SW 1271 (cell line): ENCODE measurements at places on chromosomes 6 and 20.

- DNase-seq, result no peak
These were observed 654.9 kb upstream of the EYS start for GRCh38 chr6:66361886-66362285.

DNA sequence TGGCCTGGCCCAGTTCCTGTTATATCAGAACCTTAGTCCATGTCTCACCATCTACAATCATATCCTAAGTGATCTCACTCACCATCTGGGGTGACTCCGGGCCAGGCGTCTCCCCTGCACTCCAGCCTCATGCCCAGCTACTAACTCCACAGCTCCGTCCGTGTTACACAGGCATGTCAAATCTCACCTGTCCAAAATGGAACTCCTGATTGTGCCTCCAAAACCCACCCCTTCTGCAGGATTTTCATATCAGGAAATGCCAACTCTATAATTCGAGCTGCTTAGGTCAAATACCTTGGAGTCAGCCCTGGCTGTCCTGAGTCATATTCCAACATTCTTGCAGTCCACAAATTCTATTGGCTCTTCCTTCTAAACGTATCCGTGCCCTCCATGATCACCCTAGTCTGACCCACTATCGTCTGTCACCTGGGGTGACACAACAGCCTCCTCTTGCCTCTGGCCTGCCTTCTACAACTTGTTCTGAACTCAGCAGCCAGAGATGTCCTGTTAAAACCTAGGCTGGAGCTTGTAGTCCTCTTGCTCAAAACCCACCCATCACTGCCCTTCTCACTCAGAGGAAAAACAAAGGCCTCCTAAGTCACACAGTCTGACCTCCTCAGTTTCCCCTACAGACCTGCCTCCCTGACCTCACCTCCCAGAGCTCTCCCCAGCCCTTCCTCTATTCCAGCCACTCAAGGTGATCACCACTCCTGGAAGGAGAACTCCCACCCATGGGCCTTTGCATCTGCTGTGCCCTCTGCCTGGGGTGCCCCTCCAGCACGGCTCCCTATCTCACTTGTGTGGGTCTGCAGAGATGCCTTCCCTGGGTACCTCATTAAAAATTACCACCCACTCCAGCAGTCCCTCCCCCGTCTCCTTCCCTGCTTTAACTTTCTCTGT is 85.3 kb upstream of the SIRPA start:
- no peak for DNase-seq

- DNase-seq, result no peak
These were observed 407.6 kb upstream of the MANEA start for GRCh38 chr6:95169775-95170174.

GRCh38 chr6:80523010-80523409 is 416.5 kb downstream of the BCKDHB start:
- DNase-seq, result no peak

DNA sequence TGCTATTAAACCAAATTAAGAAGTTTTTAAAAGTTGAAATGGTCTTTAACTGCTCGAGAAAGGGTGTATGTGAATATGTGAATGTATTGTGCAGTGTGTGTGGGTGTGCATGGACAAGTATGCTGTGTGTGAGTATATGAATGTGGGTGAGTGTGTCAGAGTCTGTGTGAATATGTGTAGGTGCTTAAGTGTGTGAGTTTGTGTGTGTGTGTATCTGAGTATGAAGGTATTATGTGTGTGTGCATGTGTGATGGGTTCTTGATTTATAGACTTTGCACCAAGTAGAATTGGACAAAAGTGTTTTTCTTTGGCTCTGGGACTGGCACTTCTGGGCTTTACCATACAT is 21.6 kb downstream of the EYA2 start:
- DNase-seq, result no peak

DNA sequence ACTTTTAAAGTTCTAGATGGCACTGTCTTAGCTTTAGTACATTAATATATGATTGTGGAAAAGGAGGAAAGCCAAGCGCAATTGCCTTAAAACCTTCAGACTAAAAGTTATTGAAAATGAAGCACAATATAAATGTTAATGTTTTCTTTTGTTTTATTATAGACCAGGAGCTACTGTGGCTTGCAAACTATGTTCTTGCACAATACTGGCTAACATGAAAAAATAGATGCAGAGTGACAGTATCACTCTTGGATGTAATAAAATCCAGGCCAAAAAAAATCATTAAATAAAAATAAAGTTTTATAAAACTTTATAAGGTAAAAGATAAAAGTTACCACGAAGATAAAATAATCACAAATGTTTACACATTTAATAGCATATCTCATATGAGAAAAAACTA is 18.3 kb upstream of the PLN start:
- no peak for DNase-seq

DNA sequence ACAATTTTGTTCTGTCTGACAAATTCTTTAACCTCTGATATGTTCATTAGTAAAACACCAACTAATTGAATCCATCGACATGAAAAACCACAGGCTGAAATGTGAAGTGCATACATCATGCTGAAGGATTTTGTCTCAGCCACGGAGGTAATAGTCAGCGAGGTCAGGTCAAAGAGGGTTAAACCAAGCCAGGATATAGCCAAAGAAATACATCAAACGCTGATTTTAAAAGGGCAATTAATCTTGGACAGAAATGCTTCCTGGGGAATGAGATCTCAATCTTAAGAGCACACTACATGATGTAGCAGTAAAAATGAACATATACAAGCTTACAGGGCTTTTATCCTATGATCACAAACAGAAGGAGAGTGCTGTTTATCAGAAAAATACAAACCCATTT is 106.7 kb downstream of the PRDM1 start:
- DNase-seq, result no peak

GRCh38 chr6:119077643-119078375 is 655 bp downstream of the FAM184A start:
- DNase-seq, result peak; percentile 23

DNA sequence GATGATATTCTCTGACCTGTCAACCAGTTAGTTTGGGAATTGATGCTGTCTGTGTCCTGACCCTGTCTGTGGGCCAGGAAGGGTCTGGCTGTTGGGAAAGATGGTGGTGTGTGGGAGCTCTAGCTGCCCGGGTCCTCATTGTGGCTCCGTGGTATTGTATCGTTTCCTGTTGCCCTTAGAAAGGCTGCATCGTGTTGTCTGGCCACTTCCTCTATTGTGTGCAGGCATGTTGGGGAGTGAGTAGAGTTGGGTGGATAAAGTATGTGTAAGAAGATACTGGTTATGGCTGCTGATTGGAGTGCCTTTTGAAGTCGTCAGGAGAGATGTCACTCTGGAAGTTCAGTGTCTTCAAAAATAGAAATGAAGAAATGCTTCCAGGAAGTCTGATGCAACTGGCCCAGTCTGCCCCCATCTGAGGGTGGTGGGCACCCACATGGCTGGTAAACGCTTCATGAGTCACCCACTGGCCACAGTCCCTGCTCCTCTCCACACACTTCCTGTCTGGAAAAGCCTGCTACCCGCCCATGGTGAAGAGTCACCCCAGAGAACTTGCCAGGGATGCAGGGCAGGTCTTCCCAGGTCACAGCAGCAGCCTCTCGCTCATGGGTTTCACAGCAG is 27.9 kb downstream of the PPARD start:
- peak; percentile 67 for DNase-seq

DNA sequence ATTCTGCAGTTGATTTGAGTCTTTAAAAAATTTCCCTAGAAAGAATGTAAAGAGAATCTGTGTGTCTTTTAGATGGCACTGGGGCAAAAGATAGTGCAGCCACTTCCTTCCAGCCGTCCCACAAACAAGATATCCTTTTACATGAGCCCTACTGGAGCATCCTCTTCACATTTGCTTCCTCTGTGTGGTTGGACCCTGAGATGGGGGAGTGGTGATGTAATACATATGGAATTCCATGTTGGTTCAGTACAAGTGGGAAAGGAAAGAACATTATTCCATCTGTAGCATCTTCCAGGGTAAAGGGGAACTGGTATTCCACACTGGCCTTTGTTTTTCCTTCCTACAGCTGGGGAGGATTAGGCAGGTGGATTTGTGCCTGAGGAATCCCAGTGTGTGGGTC is 78.9 kb upstream of the ISM1 start:
- DNase-seq, result no peak

DNA sequence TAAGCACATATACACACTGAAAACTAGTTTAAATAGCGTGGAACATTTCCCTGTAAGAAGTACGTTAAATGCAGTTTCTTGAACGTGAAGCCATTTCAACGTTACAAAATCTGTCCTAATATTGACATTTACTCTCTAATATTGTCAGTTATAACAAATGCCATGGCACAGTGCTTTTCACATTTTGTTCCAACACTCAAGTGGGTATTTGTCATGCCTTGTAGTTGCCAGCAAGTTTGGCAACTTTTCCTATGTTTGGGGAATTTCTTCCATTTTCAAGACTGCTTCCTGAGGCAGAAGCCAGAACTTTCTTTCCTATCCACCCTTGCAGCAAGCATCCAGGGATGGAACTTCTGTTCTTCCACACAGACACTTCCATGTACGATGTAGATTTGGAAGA is 63.0 kb downstream of the STX11 start:
- DNase-seq, result no peak

DNA sequence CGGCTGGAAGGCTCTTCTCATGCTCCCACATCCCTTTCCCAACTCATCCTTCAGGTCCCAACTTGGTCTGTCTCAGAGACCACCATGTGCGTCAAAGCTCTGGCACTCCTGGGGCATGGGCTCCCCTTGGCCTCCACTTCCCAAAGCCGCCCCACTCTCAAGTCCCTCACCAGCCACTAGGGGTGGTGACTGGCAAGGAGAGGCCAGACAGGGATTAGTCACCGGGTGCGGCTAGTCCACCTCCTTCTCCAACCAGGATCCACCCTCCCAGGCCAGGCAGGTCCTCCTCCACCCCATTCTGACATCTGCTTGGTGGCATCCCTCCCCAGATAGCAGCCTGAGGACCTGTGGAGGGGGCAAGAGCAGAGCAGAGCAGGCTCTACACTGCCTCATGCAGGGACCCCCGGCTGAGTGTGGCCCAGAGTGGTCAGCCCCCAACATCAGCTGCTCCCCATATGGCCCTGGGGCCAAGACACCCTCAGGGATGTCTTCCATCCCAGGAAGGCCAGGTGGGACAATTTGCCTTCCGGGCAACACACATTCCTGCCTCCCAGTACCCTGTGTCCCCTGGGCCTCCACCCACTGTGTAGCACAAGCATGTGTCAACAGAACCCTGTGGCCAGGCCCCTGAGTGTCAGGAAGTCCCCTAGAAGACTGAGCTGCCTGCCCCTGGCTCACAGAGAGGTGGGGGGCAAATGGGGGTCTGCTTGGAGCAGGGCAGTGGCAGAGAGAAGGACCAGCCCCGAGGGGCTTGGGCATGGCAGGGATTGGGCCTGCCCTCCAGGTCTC is 29.2 kb downstream of the YTHDF1 start:
- DNase-seq, result no peak

DNA sequence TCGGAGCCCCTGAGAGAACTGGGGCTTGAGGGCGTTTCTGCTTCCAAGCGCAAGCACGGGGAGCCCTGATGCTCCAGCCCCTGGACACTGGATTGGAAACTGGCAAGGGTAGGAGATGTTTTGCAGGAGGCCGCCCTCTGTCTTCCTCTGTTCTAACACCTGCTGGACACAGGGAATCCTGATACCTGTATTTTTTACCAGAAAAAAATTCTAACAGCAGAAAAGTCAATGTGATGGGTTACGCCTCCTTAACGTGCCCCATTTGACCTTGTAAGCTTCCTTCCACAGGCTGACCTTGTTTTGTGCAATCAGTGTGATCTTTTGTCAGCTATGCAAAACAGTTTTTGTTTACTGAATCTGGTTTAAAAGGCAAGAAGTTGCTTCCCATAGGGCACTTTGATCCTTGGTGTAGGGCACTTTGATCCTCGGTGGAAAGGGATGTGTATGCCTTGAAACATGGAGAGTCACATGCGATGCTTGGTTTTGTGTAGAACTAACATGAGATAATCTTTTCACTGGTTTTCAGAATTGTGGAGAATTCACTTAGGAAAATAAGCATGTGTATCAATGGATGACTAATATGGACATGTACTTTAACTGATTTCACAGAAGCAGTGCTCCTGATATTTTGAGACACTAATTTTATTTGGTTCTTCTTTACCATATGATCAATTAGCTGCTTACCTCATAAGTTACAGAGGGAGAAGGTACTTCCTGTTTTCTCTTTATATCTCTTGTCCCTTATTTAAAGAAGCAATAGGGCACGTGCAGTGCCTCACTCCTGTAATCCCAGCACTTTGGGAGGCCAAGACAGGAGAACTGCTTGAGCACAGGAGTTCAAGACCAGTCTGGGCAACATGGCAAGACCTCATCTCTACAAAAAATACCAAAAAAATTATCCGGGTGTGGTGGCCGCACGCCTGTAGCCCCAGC is 59.9 kb upstream of the MAP3K4 start:
- no peak for DNase-seq

- DNase-seq, result no peak
These were observed 17.0 kb upstream of the CD109 start for GRCh38 chr6:73679009-73679408.

DNA sequence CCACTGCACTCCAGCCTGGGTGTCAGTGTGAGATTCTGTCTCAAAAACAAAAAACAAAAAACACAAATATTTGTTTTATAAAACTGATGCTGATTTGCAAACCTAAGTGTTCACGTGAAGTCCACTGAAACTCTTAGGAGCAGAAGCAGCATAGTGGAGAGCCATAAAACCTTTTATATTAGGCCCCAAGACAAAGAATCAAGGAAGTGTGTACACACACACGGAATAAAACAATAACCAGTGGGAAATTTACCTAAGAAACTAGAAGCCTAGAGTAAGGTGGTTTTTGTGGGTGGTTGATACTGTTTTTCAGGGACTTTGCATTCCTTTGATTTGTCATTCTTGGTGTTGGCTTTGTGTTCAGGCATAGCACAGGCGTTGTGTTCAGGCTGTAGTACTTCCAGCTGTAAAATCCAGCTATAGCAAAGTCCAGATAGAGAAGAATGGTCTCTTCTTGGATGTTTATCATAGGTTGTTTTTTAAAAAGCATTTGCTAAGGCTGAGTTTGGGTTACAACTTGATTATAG is 61.3 kb downstream of the ATRN start:
- DNase-seq, result no peak

DNA sequence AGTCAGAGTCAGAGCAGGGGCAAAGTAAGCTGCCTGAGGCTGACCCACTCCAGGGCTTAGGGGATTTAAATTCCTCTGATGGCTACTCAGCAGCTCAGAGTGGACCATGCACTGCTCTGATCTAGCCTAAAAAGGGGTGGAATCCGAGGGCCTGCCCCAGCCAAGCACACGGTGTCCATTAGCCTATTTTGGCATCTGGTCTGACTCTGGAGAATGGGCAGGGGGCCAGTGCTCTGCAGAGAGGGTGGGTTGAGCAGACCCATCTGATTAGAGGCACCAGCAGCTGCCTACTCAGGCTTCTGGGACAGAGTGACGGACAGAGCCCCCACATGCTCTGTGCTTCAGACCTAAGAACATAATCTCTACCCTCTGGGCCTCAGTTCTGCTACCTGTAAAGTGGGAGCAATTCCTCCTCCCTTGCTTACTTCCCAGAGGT is 25.9 kb upstream of the TGM2 start:
- no peak for DNase-seq

GRCh38 chr20:50815162-50815989 is 20.5 kb downstream of the BCAS4 start:
- no peak for DNase-seq

DNA sequence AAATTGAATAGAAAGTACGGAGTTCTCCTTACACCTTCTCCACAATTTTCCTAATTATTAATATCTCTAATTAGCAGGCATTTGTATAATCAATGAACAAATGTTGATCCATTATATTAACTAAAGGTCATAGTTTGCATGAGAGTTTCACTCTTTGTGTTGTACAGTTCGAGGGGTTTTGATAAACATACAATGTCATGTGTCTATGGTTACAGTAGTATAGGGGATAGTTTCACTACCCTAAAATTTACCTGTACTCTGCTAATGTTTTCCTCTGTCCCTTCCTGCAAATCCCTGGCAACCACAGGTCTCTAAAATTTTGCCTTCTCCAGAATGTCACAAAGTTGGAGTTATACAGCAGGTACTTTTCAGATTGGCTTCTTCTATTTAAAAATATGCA is 1199.8 kb upstream of the GJE1 start:
- DNase-seq, result no peak
